Activated T-cell treated with anti-CD3 and anti-CD28 coated beads for 48 hours (primary cell): ENCODE measurements at places on chromosomes 4 and X.

GRCh38 chr4:185192059-185192458 lies 11.7 kb downstream of the CFAP97 start:
- DNase-seq: no peak

GRCh38 chrX:68503836-68504636 lies 5.2 kb downstream of the YIPF6 start:
- DNase-seq: peak; percentile 44

DNA sequence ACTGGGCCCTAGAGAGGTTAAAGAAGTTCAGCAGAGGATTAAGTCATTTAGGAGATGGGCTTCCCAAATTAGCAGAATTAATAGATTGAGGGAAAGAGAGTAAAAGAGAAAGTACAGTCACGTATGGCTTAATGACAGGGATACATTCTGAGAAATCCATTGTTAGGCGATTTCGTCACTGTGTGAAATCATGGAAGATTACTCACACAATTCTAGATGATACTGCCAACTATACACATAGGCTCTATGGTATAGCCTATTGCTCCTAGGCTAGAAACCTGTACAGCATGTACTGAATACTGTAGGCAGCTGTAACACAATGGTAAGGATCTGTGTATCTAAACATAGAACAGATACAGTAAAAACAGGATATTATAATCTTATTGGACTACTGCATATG lies 180.6 kb downstream of the RNF150 start:
- no peak for DNase-seq

DNA sequence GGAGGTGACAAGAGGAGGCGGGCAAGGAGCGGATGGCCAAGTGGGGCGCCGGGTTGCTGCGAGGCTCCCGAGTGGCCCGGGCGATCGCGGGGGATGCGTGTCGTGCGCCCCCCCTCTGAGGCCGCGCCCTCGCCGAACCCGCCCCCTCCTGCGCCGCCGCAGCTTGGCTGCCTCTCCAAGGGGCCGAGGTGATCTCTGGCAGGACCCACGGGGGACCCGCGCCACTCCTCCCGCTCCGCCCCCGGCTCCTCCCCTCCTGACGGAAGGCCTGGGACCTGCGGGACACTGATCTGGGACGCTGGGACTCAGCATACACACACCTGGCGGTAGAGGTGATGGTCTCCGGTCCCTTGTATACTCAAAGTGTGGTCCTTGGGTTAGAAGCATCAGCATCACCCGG lies 21.9 kb upstream of the FAM47C start:
- no peak for DNase-seq

DNA sequence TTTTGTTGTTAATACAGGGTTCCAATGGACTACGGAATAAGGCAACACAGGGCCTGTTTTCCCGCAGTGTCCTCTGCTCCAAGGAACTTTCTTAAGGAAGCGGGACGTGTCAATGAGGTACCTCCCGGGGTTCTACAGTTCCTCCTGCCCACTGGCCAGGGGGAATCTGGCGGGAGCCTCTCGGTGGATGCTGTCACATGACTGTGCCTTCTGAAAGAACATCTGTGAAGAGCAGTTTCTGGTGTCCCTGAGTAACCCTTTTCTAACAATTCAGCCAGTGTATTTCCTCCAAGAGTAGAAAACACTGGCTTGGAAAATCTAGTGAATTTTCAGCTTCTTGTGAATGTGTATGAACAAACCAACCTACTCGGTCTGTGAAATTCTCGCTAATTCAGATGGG lies 32.7 kb downstream of the MFAP3L start:
- DNase-seq: no peak

DNA sequence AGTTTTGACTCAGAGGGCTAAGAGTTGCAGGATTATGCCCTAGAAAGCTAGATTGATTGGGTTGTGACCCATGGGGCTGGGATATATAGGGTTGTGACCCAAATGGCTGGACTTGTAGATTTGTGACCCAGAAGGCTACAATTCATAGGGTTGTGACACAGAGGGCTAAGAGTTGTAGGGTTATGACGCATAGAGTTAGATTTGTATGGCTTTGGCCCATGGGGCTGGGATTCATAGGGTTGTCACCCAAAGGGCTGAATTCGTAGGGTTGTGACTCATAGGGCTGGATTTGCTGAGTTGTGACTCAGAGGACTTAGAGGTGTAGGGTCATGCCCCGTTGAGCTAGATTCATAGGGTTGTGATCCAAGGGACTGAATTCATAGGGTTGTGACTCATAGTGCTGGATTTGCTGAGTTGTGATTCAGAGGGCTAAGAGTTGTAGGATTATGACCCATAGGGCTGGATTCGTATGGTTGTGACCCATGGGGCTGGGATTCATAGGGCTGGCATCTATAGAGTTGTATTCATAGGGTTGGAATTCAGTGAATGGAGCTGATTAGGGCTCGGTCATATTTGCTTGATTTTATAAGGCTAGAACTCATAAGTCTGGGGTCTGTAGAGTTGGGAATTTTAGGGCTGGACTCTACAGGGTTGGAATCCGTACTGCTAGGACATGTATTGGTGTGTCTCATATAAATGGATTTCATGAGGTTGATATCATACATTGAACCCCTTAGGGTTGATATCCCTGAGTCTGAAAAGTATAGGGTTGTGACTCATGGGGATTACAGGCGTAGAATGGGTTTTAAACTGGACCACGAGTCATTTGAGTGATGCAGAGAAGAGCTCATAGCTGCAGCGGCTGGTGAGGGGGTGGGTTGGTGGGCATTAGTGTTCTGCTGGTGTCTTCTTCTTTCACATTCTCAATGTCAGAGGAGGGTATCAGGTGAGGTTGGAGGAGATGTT lies 125.7 kb downstream of the CRLF2 start:
- DNase-seq: no peak

- DNase-seq: no peak
Observed at GRCh38 chr4:150140774-150141400, 62.6 kb downstream of the DCLK2 start.
